Stimulated activated CD8-positive, alpha-beta memory T cell treated with anti-CD3 and anti-CD28 coated beads, Interleukin-4, amount 100 ng/mL, for 1 hour (primary cell): ENCODE measurements at places on chromosomes 6 and 20.

- DNase-seq: no peak
These were observed 15.0 kb downstream of the DUSP22 start for GRCh38 chr6:307065-307814.

DNA sequence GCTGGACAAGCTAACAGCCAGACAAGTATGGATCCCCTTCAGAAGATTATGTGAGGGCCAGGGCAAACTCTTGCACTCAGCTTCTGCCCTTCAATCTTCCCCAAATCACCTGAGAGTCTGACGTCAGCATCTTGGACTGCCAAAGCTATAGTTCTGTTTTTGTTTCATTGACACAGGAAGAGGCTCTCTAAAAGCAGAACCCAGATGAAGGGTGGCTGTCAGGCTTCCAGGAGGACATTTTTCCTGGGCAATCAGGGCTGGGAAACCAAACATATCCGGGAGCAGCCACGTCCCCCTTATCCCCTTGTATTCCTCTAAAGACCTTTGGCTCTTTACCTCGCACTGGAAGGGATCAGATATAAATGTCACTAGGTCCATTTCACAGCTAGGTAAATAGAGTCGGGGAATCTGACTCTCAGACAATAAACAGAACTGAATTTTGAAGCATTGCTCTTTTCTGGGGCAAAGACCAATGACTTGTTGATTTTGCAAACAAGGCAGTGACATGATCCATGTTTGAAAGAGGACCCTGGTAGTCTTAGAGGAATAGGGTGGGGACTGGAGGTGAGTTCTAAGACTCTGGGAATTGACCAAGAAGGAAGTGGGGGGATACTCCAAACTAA lies 13.3 kb downstream of the MAFB start:
- DNase-seq: no peak

GRCh38 chr6:6918216-6918983 lies 189.4 kb upstream of the RREB1 start:
- DNase-seq: no peak

DNA sequence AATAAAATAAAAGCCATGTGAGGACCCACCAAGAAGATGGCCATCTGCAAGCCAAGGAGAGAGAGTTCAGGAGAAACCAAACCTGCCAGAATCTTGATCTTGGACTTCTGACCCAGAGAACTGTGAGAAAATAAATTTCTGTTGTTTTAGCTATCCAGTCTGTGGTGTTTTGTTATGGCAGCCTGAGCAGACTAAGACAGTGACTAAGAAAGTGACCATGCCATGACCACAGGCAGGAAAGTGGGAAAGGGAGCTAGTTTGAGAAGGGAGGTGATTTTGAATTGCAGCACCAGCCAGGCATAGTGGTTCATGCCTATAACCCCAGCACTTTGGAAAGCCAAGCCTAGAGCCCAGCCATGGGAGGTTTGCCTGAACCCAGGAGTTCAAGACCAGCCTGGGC lies 21.9 kb upstream of the C6orf62 start:
- no peak for DNase-seq

GRCh38 chr20:60804918-60805630 lies 447.0 kb upstream of the CDH4 start:
- DNase-seq: no peak

- no peak for DNase-seq
These were observed 17.1 kb upstream of the GJA1 start for GRCh38 chr6:121418346-121418745.

GRCh38 chr20:55424968-55425367 lies 580.4 kb downstream of the CBLN4 start:
- no peak for DNase-seq

GRCh38 chr6:105372849-105373182 lies 30.1 kb downstream of the PREP start:
- no peak for DNase-seq

DNA sequence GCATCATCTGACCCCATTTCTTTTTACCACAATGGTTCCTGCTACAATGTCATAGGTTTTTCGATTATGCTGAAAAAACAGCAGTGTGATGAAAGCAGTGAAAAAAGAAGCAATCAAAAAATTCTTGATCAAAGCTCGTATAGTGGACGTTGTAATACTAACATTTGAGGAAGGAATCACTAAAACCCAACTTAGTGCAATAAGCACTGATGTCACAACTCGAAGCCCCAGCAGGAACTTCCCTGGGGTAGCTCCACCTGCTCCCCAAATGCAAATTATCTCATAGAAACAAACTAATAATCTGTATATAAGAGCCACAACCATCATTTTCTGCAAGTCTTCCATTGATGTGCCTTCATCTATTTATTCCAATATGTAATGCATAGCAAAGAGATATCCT lies 285.6 kb upstream of the SGK1 start:
- DNase-seq: no peak

DNA sequence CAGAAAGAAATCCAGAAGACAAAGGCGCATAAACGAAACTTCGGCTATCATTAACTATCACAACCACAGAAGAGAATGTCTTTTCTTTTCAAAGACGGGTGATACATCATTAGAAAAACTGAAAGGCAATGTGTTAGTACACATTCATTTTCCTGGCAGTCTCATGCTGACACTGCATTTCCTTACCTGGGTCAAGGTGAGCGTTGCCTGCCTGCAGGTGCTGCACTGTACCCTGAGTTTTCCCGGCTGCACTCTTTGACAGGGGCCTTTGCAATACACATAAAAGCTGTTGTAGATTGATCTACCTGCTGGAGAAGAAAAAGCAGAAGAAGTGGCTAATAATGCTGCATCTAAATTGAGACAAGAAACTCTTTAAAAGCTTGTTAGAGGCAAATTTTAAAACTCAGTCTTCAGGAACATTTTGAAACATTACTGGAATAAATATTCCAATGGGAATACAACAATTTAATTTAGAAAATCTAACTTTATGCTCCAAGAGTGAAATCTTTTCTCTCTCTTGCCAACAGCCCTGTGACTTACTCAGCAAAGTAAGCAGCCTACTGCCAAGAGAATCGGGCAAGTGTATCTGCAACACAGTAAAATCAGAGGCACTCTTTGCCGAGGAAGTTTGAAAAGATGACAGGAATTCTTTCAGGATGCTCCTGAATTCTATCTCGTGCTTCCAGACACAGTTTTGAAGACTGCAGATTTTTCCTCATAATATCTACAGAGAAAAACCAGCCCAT lies 526.4 kb downstream of the PRKN start:
- DNase-seq: no peak

DNA sequence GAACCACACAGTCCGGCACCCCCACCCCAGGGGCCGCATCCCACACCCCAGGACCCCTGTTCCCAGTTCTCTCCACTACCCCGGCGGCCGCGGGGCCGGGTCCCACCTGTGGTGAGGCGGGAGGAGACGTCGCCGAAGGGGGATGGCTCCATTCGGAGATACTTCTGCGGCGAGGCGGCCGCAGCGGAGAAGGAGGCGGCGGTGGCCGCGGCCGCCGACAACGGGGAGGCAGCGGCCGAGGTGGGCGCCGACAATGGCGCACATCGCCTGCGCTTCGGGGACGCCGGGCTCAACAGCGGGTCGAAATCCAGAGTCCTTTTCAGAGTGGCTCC lies 723 bp downstream of the AKIRIN2 start:
- DNase-seq: no peak

GRCh38 chr20:58236612-58237317 lies 8.3 kb upstream of the ANKRD60 start:
- peak; percentile 74 for DNase-seq

GRCh38 chr20:56222945-56223344 lies 25.6 kb upstream of the MC3R start:
- no peak for DNase-seq
